ENCODE measurements at places on chromosomes 11 and 22.
A peak's percentile ranks its signal among the peaks of the same experiment; 100 is the strongest.

- no peak for DNase-seq
These were observed 18.4 kb downstream of the RPUSD4 start for GRCh38 chr11:126193038-126193478.

GRCh38 chr11:125290263-125290662 is 125.7 kb downstream of the PKNOX2 start:
- DNase-seq, result no peak

GRCh38 chr22:23772649-23773473 is at the start of gene MMP11:
MMP11 (plus strand) TSS chr22:23772849; CDS start chr22:23772871, 22 bp downstream.
- DNase-seq, result peak; percentile 54

- DNase-seq, result no peak
These were observed 19.5 kb upstream of the ADORA2A start for GRCh38 chr22:24407884-24408283.

- no peak for DNase-seq
These were observed 1383.2 kb downstream of the BRD1 start for GRCh38 chr22:48444320-48445112.

DNA sequence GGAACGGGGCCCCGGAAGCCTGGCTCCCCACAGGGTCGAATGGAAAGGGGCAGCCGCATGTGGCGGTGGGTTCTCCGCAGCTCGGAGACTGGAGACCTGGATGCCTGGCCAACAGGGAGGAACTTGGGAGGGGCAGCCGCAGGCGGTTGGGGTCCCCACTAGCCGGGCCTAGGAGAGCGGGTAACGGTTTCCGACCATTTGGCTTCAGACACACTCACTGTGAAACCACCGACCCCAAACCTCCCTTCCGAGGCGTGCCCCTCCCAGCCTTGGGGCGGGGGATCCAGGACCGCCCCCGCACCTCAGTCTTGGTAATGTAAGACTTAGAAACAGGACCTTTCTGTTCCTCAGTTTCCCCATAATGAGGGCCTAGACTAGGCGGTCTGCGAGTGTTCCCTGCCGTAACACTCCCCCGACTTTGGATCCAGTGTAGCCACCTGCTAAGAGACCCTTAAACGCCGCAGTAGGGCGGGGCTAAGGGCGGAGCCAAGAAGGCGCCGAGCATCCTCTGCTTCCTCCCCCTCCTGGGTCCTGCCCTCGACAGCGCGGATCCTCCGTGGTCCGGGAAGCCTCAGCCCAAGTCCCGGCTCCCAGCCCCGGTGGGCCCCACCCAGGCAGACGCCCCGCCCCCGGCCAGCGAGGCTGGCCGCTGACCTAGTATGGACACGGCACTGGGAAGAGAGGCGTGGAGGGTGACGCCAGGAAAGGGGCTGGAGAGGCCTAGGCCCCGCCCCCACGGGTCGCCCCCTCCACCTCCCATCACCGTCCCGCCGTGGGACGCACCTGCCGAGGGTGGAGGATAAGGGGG is 1.8 kb upstream of the RASGRP2 start:
- DNase-seq, result peak; percentile 61

DNA sequence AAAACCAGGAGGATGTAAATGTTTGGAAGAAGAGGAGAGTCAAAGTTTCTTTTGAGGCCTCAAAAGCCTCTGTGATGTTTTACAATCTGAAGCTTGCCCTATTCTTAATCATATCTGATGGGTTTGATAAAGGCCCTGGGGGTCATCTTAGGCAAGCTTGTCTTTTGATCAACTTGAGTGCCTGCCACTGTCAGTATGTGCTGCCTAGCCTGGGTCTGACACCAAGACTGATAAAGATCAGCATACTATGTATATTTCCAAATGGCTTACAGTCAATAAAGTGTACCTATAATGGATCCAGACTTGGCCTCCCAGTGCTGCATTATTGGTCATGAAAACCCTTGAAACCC is 12.7 kb downstream of the EHF start:
- no peak for DNase-seq

DNA sequence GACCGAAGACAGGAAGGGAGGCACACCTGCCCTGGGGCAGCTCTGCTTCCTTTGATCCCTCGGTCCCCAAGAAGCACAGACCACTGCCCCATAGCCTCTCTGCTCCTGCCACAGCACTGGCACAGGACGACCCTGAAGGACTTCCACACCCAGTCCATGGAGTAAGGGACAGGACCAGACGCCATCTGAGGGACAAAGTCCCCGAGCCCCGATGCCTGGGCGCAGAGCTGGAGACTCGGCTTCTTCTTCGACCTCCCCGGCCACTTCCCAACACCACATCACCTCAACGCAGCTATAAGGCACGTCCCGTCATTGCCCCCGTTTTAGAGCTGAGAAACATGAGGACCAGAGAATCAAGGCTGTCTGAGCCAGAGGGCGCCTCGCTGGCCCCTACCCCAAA is 310.5 kb downstream of the BRD1 start:
- no peak for DNase-seq

- DNase-seq, result peak; percentile 41
These were observed 25.8 kb downstream of the KCNC1 start for GRCh38 chr11:17760102-17761029.

DNA sequence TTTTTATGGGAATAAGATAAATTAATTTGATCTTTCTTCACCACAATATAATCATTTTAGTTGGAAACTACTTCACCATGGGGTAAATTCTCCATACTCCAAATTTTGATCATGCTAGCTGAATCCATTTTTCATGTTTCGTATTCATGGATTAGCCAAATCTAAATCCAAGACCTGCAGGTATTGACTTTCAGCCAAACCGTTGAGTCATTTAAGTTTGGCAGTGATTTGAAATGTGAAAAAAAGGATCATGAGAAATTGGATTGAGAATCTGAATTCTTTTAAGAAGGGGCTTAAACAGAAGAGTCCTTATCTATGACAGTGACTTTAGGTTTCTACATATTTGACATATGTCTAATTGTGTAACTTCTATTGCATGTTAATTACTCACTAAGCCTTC is 5.3 kb downstream of the GAS2 start:
- DNase-seq, result no peak

DNA sequence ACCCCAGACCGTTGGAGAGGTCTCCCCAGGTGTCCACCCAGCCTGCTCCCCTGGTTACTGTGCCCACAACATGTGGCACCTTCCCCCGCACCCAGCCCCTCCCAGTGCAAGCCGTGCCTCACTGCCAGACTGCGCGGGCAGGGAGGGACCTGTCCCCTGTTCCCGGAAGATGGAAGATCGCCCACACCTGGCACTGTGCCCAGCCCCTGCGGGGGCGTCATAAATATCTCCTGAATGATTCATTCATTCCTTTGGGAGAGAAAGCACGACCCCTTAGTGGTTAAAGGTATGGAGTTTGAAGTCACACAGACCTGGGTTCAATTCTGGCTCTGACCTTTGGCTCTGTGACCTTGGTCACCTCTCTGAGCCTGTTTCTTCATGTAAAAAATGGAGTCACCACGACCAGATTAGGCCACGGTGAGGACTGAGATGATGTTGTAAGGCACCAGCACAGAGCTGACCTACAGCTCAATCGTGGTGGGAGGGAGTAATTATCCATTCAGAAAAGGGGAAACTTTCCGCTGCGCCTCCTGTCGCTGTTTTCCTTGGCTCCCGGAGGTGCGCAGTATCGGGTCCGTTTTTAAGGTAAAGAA is 497 bp upstream of the SYT12 start:
- no peak for DNase-seq

DNA sequence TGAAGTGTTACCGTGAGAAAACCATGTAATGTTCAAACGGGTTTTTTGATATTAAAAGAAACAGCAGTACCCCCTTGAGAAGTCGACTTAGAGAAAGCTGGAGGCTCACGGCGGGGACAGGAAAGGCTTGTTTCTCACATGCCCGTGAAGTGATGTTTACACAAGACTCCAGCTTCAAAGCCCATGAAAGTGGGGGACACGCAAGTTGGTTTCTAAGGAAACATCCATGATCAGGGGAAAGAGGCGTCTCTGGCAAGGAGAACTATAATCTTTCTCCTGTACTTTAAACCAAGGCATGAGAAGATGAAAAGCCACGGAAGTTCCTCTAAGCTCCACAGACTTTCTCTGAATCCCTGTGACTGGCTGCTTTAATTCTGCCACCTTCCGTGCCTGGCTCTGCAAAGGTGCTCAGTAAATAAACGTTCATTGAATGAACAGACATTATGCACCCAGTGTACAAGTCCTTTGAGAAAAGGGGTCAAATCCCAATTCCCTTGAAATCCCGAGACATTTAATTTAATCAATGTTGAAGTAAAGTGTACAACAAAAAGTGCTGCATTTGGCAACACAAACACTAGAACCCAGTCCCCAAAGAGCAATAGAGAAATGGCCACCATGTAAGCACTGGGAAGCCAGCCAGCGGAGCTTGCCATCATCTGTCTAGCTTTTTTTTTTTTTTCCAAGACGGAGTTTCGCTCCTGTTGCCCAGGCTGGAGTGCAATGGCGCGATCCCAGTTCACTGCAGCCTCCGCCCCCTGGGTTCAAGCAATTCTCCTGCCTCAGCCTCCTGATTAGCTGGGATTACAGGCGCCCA is 58.7 kb downstream of the AHNAK start:
- DNase-seq, result peak; percentile 37

GRCh38 chr11:69574608-69575255 is 66.2 kb upstream of the CCND1 start:
- DNase-seq, result no peak

DNA sequence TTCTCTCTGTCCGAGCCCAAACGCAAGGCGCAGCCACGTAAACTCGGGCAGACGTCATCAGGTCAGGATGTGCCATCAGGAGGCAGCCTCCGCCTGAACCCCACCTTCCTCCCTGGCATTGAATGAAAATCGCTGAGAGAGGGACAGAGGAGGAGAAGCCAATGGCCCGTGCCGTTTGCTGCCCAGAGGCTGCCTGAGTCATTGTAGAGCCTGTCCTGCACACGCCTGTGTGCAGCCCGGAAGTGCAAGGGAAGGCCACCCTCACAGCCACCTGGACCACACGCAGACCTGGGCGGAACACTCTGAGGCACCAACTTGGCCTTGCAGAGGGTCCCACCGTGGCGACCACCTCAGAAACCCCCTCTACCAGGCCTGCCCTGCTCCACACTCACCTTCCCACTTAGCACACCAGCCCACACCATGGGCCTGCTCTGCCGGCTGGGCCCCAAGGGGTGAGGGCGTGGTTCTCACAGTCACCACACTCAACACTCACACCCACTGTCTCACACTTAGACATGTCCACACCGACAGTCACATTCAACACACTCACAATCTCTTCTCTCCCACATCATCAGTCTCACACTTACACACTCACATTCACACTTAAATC is 9.1 kb downstream of the CHID1 start:
- no peak for DNase-seq

- no peak for DNase-seq
These were observed 24.4 kb downstream of the NPTXR start for GRCh38 chr22:38819387-38819940.
